Neural crest cell (in vitro differentiated cells): ENCODE measurements at places on chromosomes 16 and 17.

GRCh38 chr16:87057211-87057881 lies 259.8 kb downstream of the C16orf95 start:
- no peak for DNase-seq

DNA sequence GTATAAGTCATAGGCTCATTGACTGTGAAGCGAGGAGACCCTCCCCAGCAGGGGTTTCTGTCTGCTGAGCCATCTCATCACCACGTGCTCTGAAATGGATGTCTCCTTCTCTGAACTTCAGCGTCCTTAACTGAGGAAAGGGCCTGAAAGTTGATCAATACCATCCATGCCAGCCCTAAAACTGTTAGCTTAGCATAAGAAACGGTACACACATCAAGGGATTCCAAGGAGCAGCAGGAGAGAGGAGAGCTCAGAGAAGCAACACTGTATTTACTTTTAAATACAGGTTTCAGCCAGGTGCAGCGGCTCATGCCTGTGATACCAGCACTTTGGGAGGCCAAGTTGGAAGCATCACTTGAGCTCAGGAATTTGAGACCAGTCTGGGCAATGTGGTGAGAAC lies 248.9 kb upstream of the TNRC6C start:
- no peak for DNase-seq

DNA sequence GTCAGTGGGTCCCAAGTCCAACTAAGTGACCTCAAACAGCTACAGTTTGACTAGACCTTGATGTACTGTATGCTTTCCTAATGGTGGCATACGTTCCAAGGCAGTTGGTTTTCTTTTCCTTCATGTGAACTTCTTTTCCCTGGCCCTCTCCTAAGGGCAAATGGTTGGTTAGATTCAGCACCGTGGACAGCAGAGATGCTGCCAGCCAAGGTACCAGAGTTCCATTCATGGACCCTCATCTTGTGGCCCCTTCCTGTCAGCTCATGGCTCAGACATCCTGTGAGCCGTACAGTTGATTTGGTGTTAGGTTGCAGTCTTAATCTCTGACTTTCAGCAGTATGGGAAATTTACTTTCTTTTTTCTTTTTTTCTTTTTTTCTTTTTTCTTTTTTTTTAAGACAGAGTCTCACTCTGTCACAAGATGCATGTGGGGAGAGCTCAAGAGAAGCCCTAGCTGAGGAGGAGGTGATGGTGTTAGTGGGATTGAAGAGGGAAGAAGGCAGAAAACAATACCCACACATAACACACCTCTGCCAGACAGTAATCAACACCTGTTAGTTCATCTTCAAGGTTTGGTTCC lies 122.4 kb downstream of the USP31 start:
- DNase-seq: peak; percentile 57

DNA sequence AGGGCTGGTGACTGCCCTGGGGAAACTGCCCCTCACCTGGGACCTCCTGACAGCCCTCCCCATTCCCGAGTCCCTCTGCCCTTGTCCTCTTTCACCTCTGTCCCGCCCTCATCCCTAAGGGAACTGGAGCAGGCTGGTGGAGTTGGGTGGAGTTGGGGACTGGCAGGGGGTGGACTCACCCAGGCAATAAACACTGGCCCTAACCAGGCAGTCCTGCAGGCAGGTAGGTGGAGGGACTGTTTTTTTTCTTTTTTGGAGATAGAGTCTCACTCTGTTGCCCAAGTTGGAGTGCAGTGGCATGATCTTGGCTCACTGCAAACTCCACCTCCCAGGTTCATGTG lies 11.7 kb downstream of the GCGR start:
- DNase-seq: no peak

DNA sequence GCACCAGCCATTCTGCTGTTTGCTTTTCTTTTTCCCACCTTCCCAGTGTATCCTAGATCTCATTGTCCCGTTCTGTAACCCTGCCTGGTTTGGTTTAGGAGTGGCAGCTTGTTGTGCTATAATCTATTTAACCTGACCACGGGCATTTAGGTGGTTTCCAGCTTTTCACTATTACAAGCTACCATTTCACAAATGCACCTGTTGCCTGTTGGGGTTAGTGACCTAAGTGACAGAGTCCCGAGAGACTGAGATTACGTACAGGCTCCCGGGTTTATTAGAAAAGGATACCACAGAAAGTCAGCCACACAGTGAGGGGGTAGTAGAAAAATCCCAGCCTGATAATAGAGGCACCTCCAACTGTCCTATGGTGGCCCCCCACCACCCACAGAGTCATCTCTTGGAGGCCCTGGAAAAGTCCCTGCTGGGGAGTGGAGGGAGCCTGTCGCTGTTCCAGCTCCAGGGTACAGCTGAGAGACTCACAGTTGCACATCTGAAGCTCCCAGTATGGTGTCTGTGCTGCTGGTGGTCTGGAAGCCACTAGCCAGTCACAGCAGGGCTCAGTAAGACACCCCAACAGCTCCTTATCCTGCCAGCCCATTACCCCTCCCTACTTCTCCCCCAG lies 21.2 kb downstream of the CLEC16A start:
- no peak for DNase-seq

GRCh38 chr16:12358898-12359297 lies 382.4 kb downstream of the SNX29 start:
- no peak for DNase-seq

DNA sequence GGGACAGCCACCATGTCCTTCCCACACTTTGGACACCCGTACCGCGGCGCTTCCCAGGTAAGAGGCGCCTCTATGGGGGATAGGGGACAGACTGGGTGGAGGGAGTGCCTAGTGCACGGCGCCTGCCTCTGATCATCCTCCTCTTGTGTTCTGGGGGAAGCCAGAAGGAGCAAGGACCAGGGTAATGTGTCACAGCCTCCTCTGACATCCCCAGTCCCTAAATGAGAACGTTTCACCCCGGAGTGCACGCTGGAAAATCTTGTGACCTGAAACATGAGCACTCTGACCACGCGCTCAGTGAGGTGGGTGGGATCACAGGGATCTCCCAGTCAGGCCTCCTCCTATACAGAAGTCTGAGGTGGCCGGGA lies 1.1 kb downstream of the IRX6 start:
- DNase-seq: no peak

DNA sequence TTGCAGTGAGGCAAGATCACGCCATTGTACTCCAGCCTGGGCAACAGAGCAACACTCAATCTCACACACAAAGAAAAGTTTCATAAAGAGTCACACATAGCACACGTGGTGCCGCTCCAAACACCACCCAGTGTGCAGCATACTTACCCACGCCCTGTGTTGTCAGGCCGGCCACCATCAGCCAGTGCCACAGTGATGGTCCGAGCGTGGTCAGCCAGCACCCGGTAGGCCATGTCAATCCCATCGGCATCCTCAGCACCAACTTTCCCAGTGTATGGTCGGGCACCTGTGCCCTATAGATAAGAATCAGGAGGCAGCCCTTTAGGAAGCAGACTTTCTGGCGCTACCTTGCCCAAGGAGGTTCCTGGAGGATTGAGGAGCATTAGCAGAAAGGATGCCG lies 17.7 kb upstream of the EXOSC6 start:
- no peak for DNase-seq

GRCh38 chr17:43030137-43030767 lies 5.2 kb downstream of the RND2 start:
- no peak for DNase-seq

DNA sequence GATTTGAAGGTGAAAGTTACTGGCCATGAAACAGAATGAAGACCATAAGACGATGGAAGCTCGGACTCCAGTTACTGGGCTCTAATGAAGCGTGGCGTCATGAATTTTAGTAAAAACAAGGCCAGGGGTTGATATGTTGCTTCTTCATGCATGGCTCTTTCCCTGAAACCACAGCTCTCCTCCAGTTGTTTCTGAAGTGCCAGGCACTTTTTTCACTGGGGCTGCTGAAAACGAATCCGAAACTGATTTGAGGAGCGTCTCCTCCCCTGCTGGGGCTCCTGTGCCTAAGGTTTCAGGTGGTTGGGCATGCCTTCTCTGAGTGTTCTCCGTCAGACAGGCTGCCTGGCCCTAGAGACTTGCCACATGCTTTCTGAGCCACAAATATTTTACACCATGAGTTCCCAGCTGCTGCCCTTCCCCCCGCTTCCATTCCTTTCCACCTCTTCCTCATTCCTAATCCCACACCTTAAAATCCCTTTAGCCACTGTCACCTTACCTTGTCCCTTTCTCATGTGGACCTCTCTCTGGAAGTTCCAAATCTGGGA lies 3.7 kb upstream of the MYL4 start:
- no peak for DNase-seq

- DNase-seq: no peak
Measured at GRCh38 chr16:66503612-66504011, 46.3 kb downstream of the TK2 start.
